Central memory CD8-positive, alpha-beta T cell (primary cell): ENCODE measurements at places on chromosomes 7 and 10.

GRCh38 chr10:53679666-53680065 is 907.1 kb upstream of the MBL2 start:
- H3K27me3 ChIP-seq = no peaks in the 10 kb centered on the region
- H3K36me3 ChIP-seq = no peaks in the 10 kb centered on the region
- H3K4me1 ChIP-seq = no peaks in the 10 kb centered on the region
- no peak overlapping the region for H3K4me3 ChIP-seq
- DNase-seq = no peak
- no peak overlapping the region for H3K27ac ChIP-seq

- no peak for DNase-seq
- peaks cover 66% of the 10 kb centered on the region for H3K4me1 ChIP-seq
- H3K36me3 ChIP-seq = peaks cover 4% of the 10 kb centered on the region
- H3K4me3 ChIP-seq = no peak overlapping the region
Measured at GRCh38 chr7:127793582-127793981, 141.6 kb downstream of the SND1 start.

GRCh38 chr10:121339114-121339513 is 259.1 kb downstream of the FGFR2 start:
- DNase-seq = no peak
- H3K27me3 ChIP-seq = peaks cover 10% of the 10 kb centered on the region
- no peak overlapping the region for H3K4me3 ChIP-seq
- H3K27ac ChIP-seq = no peak overlapping the region
- H3K36me3 ChIP-seq = no peaks in the 10 kb centered on the region

- H3K27ac ChIP-seq = no peak overlapping the region
- no peak overlapping the region for H3K4me3 ChIP-seq
- H3K36me3 ChIP-seq = no peaks in the 10 kb centered on the region
- DNase-seq = no peak
Measured at GRCh38 chr10:35606430-35606829, 1.3 kb downstream of the GJD4 start.

- H3K36me3 ChIP-seq = peaks cover 58% of the 10 kb centered on the region
- H3K27ac ChIP-seq = peak overlapping the region; percentile 100
- peak overlapping the region; percentile 72 for H3K4me3 ChIP-seq
- H3K27me3 ChIP-seq = no peaks in the 10 kb centered on the region
Measured at GRCh38 chr7:50347693-50348092, 43.2 kb downstream of the IKZF1 start.

DNA sequence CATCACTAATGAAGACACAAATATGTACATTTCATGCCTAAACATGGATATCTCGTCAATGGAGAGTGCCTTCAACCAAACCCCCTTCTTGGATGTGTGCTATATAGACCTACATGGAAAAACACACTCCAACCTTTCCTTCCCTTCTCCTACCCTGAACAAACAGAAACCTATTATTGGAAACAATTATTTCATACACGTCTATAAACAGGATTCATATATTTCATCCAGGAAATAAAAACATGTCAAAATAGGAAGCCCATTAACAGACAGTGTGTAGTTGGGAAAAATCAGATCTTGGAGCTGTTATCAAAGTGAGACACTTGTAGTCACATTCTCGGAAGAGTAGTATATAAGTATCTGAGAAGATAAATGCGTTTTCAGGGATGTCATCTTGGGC is 81.1 kb downstream of the NRP1 start:
- no peak overlapping the region for H3K4me3 ChIP-seq
- peaks cover 17% of the 10 kb centered on the region for H3K4me1 ChIP-seq
- H3K27ac ChIP-seq = no peak overlapping the region
- peaks cover 32% of the 10 kb centered on the region for H3K27me3 ChIP-seq
- DNase-seq = no peak

- no peak for DNase-seq
- H3K36me3 ChIP-seq = no peaks in the 10 kb centered on the region
- no peak overlapping the region for H3K4me3 ChIP-seq
Measured at GRCh38 chr10:117441361-117441760, 66.1 kb upstream of the PDZD8 start.

- no peaks in the 10 kb centered on the region for H3K4me1 ChIP-seq
- DNase-seq = no peak
- peaks cover 2% of the 10 kb centered on the region for H3K36me3 ChIP-seq
- H3K27ac ChIP-seq = no peak overlapping the region
Measured at GRCh38 chr7:117706210-117706609, 167.0 kb downstream of the CTTNBP2 start.

DNA sequence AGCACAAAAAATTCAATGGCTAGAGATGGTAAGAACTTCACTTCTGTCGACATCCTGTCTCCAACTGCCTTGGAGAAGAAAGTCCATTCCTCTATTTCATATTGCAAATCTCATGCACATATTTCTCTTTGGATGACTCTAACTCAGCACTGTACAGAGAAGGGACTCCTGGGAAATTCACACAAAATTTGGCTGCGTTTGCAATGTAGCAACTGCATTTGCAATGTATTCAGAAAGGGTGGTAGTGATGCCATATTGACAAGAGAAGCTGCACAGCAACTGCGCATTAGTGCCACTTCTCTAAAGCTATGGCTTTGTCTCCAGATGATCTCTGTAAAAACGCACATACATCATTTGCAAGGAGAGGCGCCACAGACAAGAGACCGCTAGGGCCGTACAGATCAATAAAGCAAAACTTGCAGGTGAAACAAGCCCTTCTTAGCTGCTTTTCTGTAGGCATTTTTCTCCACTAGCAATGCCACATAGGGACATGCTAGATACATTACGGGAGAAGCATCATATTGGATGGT is 389.5 kb downstream of the TCERG1L start:
- no peak overlapping the region for H3K27ac ChIP-seq
- DNase-seq = no peak
- H3K27me3 ChIP-seq = no peaks in the 10 kb centered on the region
- no peak overlapping the region for H3K4me3 ChIP-seq

GRCh38 chr10:76961841-76962240 is 675.8 kb downstream of the KCNMA1 start:
- peaks cover 11% of the 10 kb centered on the region for H3K27me3 ChIP-seq
- H3K4me3 ChIP-seq = no peak overlapping the region
- no peak overlapping the region for H3K27ac ChIP-seq
- no peaks in the 10 kb centered on the region for H3K36me3 ChIP-seq
- H3K4me1 ChIP-seq = no peaks in the 10 kb centered on the region
- no peak for DNase-seq

DNA sequence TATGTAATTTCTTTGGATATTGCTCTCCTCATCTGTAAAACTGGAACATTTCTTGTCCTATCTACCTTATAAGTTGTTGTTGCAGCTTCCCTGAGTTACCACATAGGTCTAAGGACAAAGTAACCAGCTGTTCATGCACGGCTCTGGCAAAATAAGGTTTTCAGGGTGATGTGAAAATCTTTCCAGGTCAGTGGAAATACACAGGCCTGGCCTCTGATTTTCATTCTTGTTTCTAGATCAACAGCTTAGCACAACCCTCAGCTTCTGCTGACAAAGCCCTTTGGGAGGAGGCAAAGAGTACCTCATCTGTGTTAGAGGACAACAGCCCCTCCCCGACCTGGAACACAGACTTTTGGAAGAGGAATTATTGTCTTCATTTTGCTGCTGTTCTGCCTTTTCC is 117.5 kb upstream of the AGK start:
- no peak overlapping the region for H3K27ac ChIP-seq
- H3K4me3 ChIP-seq = no peak overlapping the region
- DNase-seq = no peak
- no peaks in the 10 kb centered on the region for H3K36me3 ChIP-seq

- DNase-seq = no peak
- H3K27me3 ChIP-seq = peaks cover 70% of the 10 kb centered on the region
- no peak within 1 kb of the TSS for H3K4me3 ChIP-seq
- H3K27ac ChIP-seq = peak within 1 kb of the TSS; percentile 24
- peaks cover 6% of the 10 kb centered on the region for H3K36me3 ChIP-seq
Measured at GRCh38 chr7:99975782-99976521, at the start of gene AZGP1. TSS of gene AZGP1 (minus strand) at chr7:99976031. CDS start at chr7:99976020, 11 bp downstream.

- no peak within 1 kb of the TSS for H3K27ac ChIP-seq
- H3K36me3 ChIP-seq = no peaks in the 10 kb centered on the region
- H3K4me1 ChIP-seq = peaks cover 4% of the 10 kb centered on the region
- DNase-seq = no peak
Measured at GRCh38 chr10:86958116-86958900, at the start of gene SNCG. TSS of gene SNCG (plus strand) at chr10:86958599. CDS start at chr10:86958698, 99 bp downstream.

GRCh38 chr7:93964813-93965212 is 39.3 kb downstream of the BET1 start:
- no peaks in the 10 kb centered on the region for H3K27me3 ChIP-seq
- H3K4me1 ChIP-seq = no peaks in the 10 kb centered on the region
- no peak overlapping the region for H3K27ac ChIP-seq
- H3K4me3 ChIP-seq = no peak overlapping the region
- no peak for DNase-seq

GRCh38 chr10:70923696-70924095 is 35.3 kb upstream of the PCBD1 start:
- no peak overlapping the region for H3K4me3 ChIP-seq
- DNase-seq = no peak
- H3K27ac ChIP-seq = no peak overlapping the region
- H3K27me3 ChIP-seq = peaks cover 30% of the 10 kb centered on the region
- no peaks in the 10 kb centered on the region for H3K36me3 ChIP-seq
- H3K4me1 ChIP-seq = peaks cover 7% of the 10 kb centered on the region

DNA sequence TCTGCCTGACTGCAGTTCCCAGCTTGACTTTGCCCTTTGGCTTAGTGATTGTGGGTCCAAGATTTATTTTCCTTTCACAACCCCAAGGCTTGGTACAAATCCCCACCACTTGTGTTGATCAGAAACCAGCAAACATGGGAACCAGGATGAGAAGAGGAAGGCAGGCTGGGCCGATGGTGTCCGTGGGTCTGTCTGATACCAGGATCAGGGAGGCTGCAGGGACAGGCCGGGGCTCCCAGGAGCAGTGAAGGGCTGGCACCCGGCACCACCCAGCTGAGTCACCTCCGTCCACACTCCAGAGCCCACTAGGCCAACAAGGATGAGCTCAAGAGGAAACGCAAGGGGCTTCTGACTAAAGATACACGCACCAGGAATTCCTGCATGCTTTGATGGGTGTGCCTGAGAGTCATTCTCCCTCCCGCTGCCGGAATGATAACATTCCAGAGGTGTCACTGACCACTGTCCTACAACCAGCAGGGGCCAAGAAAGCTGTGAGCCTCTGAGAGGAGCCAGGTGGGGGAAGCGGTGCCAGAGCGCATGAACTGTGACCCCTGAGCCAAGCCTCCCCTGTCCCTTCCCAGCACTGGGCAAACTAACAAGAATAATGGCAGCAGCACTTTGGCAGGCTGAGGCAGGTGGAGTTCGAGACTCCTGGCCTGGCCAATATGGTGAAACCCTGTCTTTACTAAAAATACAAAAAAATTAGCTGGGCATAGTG is 29.2 kb upstream of the PROSER2 start:
- no peaks in the 10 kb centered on the region for H3K36me3 ChIP-seq
- no peaks in the 10 kb centered on the region for H3K4me1 ChIP-seq
- H3K27me3 ChIP-seq = peaks cover 30% of the 10 kb centered on the region
- peak overlapping the region; percentile 56 for H3K27ac ChIP-seq
- DNase-seq = no peak
- no peak overlapping the region for H3K4me3 ChIP-seq

DNA sequence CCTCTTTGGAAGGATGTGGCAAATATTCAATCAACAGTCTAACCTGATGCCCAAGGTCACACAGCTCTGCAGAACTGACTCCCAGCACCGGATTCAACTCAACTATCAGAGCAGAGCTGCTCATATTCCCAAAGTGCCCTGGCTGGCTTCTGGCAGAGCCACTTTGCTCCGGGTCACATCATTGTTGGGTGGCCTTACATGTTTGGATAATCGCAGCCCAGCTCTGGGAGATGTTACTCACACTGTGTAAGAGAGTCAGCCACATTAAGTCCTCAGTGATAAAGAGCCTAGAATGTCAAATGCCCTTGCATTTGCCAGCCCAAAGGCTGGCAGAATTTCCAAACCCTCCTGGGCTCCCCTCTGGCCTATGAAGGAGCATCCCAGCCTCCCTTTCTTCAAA is 79.8 kb upstream of the PDE1C start:
- no peaks in the 10 kb centered on the region for H3K27me3 ChIP-seq
- peaks cover 2% of the 10 kb centered on the region for H3K36me3 ChIP-seq
- no peaks in the 10 kb centered on the region for H3K4me1 ChIP-seq
- no peak overlapping the region for H3K4me3 ChIP-seq
- DNase-seq = no peak
- H3K27ac ChIP-seq = no peak overlapping the region

DNA sequence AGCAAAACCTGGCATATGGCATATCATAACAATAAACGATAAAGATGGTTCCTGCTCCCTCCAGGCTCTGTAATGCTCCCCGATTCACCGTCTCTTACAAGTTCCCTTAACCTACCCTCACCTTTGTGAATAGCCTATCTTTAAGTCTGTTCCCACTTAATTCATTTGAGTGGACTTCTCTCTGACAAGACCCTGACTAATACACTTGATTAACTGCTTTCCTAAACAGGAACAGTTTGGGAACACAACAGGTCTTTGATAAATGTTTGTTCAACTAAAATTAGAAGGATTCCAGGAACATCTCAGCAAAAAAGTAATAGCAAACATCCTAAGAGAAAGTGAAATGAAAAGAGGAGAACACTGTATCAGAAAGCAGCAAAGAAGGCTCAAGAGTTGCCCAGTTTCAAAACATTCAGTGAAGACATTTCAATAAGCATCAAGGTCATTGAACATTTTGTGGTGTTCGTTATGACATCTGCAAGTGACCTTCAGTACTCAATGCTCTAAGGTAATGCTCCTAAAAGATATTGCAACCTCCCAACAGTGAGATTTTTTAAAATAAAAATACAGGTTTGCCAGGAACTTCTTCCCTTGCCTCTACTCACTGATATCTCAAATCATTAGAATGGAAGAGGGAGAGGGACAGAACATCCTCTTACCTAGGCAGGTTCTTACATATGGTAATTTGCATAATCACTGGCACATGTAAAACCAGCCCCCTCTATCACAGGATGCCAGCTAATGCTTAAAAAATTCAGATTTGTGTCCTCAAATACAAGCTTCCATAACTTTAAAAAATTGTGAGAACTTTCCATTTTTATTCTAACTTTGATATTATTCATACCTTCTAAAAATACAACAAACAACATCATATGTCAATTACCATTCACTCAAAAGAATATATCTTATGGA is 11.4 kb upstream of the ARHGAP12 start:
- no peaks in the 10 kb centered on the region for H3K27me3 ChIP-seq
- no peaks in the 10 kb centered on the region for H3K36me3 ChIP-seq
- DNase-seq = no peak
- no peak overlapping the region for H3K4me3 ChIP-seq
- no peaks in the 10 kb centered on the region for H3K4me1 ChIP-seq
- no peak overlapping the region for H3K27ac ChIP-seq

DNA sequence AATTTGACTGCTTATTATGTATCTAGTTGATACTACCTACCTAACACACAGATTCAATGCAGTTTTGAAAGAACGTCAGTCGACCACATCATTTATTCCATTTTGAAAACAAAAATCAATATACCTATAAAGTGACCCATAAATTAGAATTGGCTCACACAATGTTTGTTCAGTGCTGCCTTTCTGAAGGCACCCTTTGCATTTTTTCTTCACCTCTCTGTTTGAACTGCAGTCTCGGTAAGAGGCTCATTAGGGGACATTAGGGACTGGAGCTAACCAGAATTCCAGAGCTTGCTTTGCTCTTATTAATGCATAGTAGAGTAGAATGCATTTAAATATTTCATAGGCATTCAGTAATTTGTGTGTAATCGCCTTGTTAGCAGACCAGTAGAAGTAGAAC is 234.1 kb downstream of the FOXP2 start:
- no peak for DNase-seq
- H3K36me3 ChIP-seq = no peaks in the 10 kb centered on the region
- H3K4me1 ChIP-seq = no peaks in the 10 kb centered on the region
- H3K27ac ChIP-seq = no peak overlapping the region
